ENCODE measurements at places on chromosomes 2 and 18.
A peak's percentile ranks its signal among the peaks of the same experiment; 100 is the strongest.

GRCh38 chr2:146365041-146365440, 1479.8 kb upstream of the ACVR2A start:
- DNase-seq = no peak

DNA sequence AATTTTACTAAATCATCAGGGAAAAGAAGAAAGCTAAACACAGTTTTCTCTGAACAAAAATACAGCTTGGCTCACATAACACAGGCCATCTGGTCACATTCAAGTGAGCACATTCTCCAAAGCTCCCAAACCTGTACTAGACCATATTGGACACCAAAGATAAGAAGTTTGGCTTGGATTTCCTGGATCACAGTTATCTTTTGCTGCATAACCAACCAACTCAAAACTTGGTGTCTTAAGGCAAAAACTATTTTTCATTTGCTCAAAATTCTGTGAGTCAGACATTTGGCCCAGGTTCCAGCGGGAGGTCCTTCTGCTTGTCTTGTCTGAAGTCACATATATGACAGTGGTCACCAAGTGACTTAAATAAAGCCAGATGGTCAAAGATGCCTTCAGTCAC, 83.2 kb downstream of the GYPC start:
- no peak for DNase-seq

- DNase-seq = no peak
Measured at GRCh38 chr2:104772996-104773395, 80.9 kb upstream of the POU3F3 start.

- no peak for DNase-seq
Measured at GRCh38 chr2:221448844-221449390, 123.2 kb downstream of the EPHA4 start.

- no peak for DNase-seq
Measured at GRCh38 chr18:25299426-25300300, 52.3 kb downstream of the ZNF521 start.

- no peak for DNase-seq
Measured at GRCh38 chr2:173898178-173898668, 67.0 kb downstream of the SP3 start.

DNA sequence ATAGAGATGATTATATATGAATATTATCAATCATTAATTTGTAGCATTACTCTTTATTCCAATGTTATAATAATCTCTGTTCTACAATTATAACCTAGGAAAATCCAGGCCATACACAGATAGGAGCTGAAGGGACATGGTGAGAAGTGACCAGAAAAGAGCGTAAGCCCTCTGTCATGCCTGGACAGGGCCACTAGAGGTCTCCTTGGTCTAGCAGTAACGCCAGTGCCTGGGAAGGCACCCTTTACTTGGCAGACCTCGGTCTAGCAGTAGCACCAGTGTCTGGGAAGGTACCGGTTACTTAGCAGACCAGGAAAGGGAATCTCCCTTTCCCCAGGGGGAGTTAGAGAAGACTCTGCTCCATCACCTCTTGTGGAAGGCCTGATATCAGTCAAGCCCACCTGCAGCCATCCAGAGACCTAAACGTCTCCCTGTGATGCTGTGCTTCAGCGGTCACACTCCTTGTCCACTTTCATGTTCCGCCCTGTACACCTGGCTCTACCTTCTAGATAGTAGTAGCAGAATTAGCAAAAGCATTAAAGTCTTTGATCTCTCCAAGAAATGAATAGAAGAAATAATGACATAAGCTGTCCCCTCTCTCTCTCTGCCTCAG, 447.5 kb upstream of the FSIP2 start:
- DNase-seq = peak; percentile 10

GRCh38 chr2:160431441-160431840, 62.2 kb downstream of the RBMS1 start:
- DNase-seq = no peak

DNA sequence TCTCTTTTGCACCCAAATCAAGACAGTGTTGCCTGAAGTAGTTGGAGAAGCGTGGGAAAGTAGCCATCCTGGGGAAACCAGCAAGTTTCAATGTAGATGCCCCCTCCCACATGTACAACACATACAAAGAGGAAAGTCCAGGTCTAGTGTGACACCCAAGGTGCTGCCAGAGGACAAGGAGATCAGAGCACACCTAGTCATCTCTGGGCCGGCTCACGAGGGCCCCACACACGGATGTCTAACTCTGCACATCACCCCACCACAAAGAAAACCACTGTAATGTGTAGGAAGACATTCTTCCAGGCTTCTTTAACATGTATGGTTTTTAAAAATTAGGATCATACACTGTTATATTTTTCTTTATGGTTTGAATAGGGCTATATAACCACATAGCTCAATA, 21.6 kb downstream of the PARD6G start:
- no peak for DNase-seq

DNA sequence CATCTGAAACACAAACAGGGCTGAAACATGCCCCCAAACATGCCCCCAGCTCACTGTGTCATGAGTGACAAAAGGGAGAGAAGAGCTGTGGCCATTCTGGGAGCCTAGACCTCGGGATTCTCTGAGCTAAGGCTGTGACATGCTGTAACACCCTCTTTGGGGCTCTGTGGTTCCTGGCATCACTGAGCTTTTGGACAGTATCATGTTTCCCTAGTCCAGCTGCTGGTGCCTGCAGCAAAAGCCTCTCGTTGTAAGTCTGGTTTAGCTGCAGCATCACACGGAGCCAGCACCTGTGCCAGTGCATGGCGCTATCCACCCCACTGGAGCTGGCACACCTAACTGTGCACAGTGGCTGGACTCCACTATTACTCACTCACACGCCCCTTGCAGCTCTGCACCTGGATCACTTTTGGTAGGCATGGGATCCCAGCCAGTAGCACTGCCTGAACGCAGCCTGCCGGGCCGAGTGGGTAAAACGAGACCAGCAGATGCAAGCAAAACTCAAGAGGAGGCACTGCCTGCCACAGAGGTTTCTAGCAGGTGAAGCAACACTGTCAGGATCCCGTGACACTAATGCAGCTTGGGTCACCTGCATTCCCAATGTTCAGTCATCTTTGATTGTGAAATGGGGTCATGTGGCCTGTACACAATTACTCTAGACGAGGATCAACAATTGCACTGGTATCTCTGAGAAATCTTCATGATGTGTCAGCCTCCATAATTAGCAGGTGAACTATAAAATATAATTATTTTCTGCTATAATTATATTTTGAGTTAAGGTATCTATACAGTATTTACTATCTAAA, 547.2 kb downstream of the ZNF804A start:
- no peak for DNase-seq

- DNase-seq = peak; percentile 7
Measured at GRCh38 chr18:50559752-50560680, at the start of gene MAPK4. Gene MAPK4 (plus strand): TSS chr18:50560087. CDS start chr18:50663959, 103,872 bp downstream.

Measured in activated CD4-positive, alpha-beta T cell treated with anti-CD3 and anti-CD28 coated beads, Interleukin-2, amount 50 U/mL, for 48 hours (primary cell).